ENCODE measurements at places on chromosomes 6 and 20.

- no peak for DNase-seq
Observed at GRCh38 chr6:88655586-88655985, 307.8 kb downstream of the RNGTT start.

DNA sequence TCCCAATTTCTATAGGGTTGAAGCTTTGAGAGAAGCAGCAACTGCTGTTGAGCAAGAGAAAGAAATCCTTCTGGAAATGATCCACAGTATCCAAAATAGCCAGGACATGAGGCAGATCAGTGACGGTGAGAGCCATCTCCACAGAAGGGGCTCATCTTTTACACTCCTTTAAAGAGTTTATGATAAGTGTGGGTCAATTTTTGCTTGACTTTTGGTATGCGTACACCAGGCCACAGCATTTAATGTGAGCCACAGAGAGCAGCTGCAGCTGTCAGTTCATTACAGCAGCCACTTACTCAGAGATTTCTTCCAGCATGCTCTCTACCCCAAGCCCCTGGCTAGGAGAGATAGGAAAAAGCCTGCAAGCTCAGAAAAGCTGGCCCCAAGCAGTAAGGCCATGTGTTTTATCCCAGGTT is 9.9 kb downstream of the BAG2 start:
- no peak for DNase-seq

- DNase-seq, result no peak
Observed at GRCh38 chr6:3297006-3297405, 38.3 kb downstream of the PSMG4 start.

- no peak for DNase-seq
Observed at GRCh38 chr6:6006428-6007365, at the start of gene NRN1. Gene NRN1, minus strand, starts transcription at chr6:6006925. Its CDS starts 176 bp downstream, at chr6:6006749.

- DNase-seq, result no peak
Observed at GRCh38 chr6:169971081-169971861, 219.8 kb downstream of the ERMARD start.

DNA sequence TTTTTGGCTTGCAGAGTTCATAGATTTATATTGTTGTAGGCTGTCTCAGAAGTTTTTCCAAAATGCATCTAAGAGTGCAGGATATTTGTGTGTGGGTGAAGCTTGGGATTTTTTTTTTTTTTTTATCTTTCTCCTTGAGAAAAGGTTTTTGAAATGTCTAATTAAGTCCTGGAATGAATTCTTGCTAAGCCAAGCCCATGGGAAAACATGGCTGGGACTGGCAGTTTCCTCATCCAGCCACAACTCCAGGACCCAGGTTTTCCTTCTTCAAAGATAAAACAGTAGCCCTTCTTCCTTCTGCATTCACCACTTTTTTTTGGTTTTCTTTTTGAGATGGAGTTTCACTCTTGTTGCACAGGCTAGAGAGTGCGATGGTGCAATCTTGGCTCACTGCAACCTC is 242.5 kb upstream of the JAG1 start:
- DNase-seq, result no peak

DNA sequence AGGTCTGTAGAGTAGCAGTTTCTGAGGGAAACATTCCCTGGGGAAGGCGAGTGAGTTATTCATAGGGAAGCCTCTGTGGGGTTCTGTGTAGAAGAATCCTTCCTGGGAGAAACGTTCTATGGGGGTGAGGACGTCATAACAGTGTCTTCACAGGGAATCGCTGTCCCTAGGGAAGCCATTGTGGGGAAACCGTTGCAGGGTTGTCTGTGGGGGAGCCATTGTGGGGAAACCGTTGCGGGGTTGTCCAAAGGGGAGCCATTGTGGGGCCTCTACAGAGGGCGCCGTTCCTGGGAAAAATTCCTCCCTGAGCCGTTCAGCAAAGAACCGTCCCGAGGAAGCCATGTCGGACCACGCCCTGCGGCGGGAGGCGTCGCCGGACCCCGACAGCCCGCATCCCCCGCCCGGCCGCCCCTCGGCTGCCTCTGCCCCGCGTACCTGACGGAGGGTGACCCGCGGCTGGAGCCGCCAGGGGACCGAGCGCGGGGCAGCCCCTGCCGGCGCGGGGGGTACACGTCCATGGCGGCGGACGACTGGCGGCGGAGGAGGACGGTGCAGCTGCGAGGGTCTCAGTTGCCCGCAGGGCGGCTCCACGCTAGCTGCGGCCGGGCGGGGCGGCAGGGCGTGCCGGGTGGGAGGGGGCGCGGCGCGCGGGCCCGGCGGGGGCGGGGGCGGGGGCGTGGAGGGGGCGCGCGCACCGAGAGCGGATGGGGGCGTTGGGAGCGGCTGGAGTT is at the start of gene DNAAF9:
Gene DNAAF9 (minus strand): TSS at position 630 of the 731 bp plus-strand sequence. CDS start 112 bp downstream, at position 518.
- peak; percentile 64 for DNase-seq

- no peak for DNase-seq
Observed at GRCh38 chr6:89122625-89123024, 4.8 kb upstream of the SRSF12 start.

DNA sequence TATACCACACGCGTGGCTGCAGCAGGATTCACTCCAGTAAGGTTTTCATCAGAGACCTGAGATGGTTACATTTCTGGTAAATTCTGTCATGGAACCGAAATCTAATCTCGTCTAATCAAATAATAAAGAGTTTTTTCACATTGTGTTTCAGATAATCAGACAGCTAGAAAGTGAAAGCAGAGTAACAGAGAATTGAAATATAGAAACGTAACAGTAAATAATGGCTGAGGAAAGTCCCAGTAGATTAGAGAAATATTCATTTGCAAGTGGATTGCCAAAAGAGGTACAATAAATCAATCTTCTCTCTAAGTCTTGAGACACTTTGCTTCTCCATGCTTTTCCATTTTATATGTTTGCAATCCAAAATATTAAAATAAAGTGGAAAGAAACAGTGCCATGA is 42.4 kb downstream of the PKHD1 start:
- no peak for DNase-seq

GRCh38 chr6:3353213-3353903 is 94.6 kb downstream of the PSMG4 start:
- no peak for DNase-seq

DNA sequence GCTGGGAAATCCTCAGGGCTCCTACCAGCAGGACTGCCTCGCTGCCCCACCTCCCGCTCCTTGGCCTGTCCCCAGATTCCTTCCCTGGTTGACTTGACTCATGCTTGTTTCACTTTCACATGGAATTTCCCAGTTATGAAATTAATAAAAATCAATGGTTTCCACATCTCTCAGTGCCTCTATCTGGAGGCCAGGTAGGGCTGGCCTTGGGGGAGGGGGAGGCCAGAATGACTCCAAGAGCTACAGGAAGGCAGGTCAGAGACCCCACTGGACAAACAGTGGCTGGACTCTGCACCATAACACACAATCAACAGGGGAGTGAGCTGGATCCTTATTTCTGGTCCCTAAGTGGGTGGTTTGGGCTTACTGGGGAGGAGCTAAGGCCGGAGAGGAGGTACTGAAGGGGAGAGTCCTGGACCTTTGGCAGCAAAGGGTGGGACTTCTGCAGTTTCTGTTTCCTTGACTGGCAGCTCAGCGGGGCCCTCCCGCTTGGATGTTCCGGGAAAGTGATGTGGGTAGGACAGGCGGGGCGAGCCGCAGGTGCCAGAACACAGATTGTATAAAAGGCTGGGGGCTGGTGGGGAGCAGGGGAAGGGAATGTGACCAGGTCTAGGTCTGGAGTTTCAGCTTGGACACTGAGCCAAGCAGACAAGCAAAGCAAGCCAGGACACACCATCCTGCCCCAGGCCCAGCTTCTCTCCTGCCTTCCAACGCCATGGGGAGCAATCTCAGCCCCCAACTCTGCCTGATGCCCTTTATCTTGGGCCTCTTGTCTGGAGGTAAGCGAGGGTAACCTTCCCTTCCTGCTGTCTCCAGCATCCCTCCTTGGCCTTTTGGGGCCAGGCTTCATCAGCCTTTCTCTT is at the start of gene CFB:
Gene CFB (plus strand): TSS at position 589 of the 863 bp plus-strand sequence. CDS start 127 bp downstream, at position 716.
- DNase-seq, result no peak

- DNase-seq, result no peak
Observed at GRCh38 chr20:42442716-42443115, 747.0 kb downstream of the PTPRT start.

DNA sequence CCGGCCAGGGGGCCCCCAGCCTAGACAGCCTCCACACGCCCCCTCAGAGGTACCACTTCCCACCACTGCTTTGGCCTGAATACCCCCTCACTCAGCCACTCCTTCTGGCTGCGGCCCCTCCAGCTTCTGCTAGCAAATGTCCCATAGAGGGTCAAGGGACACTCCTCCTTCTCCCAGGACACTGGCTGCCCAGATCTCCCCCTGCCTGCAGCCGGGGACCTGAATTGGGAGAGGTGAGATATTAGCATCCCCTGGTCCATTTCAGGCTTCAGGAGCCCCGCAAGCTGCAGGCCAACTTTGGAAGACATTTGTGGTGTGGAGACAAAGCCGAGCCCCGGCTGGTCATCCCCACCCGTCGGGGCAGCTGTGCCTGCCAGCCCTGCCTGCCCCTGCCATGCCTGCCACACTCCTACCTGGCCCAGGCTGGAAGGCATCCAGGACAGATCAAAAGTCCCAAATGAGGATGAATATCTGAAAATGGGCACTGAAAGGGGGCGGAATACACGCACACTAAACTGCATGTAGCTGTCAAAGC is 32.5 kb upstream of the FOXC1 start:
- no peak for DNase-seq
